ENCODE measurements at places on chromosomes 7 and 10. TPM values are rescaled to one million over a fixed set of nuclear protein-coding genes. Genes with fewer than 3 reads are reported as not detected.

- no peak for DNase-seq
Measured at GRCh38 chr7:4797858-4798705, 22.7 kb downstream of the AP5Z1 start.

DNA sequence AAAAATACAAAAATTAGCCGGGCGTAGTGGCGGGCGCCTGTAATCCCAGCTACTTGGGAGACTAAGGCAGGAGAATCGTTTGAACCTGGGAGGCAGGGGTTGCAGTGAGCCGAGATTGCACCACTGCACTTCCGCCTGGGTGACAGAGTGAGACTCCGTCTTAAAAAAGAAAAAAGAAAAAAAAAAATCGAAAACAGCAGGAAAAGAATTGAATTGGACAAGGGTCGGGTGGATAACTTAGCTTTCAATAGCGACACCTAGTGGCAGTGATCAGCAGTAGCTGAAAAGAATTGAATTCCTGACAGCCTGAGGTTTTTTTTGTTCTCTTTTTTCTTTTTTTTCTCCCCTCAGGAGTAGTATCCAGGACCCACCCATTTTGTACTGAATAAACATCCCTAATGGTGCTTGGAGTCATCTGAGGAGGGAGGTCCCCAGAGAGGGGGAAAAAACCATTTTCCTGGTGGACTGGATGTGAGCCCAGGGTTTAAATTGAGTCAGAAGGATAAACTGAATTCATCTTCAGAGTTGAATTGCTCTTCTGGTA is 55.1 kb downstream of the CYCS start:
- peak; percentile 42 for DNase-seq

The ADAMTS14 gene
- total RNA-seq, result 0.28 TPM

GRCh38 chr7:30835396-30835915 is 64.2 kb downstream of the MINDY4 start:
- no peak for DNase-seq

The SPDYE16 gene
- 0.51 TPM for total RNA-seq

GRCh38 chr10:8908013-8908412 is 853.5 kb downstream of the GATA3 start:
- no peak for DNase-seq

DNA sequence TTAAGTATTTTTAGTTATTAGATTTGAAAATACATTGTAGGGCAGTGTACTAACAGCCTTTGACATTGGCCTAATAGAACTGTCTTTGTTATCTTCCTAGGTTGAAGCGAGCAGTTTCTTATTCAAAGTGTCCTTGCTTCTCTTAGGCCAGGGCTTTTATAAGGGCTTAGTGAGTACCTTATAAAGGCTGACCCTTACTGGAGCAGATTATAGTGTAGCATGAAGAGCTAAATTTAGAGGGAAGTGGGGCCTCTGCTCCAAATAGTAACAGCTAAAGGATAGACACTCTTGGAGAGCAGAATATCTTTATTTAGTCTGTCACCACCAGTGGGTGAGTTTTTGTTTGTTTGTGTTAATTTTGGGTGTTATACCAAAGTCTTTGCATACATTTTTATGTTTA is 15.9 kb downstream of the BZW2 start:
- DNase-seq, result no peak

DNA sequence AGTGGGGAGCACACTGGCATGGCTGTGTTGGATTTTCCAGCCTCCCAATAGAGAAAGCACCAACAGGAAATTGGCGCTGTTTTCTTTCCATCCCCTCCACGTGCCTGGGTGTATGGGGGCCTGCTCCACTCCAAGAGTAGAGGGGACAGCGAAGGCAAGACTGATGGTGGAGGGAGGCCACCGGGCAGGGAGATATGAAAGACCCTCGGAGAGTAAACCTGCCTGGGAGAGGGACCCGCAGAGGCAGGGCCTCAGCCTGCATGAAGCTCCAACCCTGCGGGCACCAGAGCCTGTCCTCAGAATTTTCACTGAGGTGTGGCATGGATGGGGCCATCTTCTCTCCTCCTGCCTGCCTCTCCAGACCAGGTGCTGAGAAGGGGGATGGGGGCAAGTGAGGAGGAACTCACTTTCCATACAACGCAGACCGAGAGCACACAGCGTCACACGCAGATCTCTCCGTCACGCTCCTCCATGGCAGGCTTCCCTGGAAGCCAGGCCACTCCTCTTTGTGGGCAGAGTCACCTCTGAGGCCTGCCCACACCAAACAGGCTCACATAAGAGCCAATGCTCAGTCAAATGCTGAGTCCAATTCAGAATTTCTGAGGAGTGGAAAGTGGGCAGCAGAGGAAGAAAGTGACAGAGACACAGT is 18.8 kb downstream of the ANXA11 start:
- no peak for DNase-seq
